AG04449 (cell line): ENCODE measurements at places on chromosomes 1 and 21.

- no peak for DNase-seq
Measured at GRCh38 chr21:41678016-41678923, 88.6 kb downstream of the RIPK4 start.

GRCh38 chr1:209619696-209620486 is 32.3 kb downstream of the LAMB3 start:
- no peak for DNase-seq

- DNase-seq = no peak
Measured at GRCh38 chr1:236748268-236748870, 46.7 kb upstream of the MTR start.

DNA sequence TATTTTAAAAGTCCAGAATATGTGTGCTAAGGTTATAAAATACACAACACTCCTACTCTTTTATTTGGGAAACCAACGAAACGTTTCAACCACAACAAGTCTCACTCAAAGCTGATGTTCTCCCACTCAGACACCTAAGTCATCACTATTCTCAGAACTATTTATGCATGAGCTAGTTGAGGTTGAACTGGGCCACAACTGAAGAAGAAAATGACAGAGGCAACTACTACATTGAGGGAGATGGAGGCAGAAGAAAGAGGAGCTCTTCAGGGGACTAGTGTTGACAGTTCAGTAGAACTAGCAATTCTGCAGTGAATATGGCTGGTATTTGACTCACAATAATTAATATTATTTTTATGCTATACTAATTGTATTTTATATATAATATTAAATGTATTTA is 198.2 kb downstream of the SEC16B start:
- DNase-seq = no peak

GRCh38 chr1:8284127-8284526 is 33.8 kb upstream of the SLC45A1 start:
- DNase-seq = no peak
